Kidney epithelial cell (primary cell): ENCODE measurements at places on chromosomes 6 and 20. TPM values are rescaled to one million over a fixed set of nuclear protein-coding genes. Genes with fewer than 3 reads are reported as not detected.

The TMEM200A gene
- total RNA-seq = 17.1 and 20.0 TPM in 2 replicates

DNA sequence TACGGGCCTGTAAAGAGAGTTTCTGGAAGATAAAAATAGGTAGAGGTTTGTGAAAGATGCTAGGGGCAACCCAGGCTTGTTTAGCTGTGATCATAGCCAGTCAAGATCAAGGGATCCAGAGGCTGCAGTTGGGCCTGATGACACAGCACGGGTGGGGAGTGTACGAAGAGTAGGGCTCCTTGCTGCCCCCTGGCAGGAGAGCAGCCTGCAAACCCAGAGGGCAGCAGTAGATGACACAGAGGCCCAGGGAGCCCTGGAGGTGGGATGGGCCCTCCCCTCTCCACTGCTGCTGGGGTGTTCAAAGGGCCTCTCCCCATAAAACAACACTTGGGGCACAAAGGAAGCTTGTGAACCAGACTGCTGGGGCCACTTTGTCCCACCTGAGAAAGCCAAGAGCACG is 47.2 kb downstream of the VEGFA start:
- no peak for DNase-seq

GRCh38 chr6:33967265-33967767 is 163.5 kb upstream of the MLN start:
- no peak for DNase-seq

GRCh38 chr6:169780571-169781091 is 29.2 kb downstream of the ERMARD start:
- DNase-seq = no peak

- DNase-seq = no peak
Observed at GRCh38 chr6:109025639-109026038, 69.0 kb downstream of the SESN1 start.

- no peak for DNase-seq
Observed at GRCh38 chr20:9204979-9205378, 136.1 kb downstream of the PLCB4 start.

The CYP21A2 gene
- total RNA-seq = 1.1 TPM in 1 of 2 replicates, not detected in the other

The TGM2 gene
- 115 and 135 TPM in 2 replicates for total RNA-seq

The JPH2 gene
- total RNA-seq = 2.4 and 3.0 TPM in 2 replicates
